Bone marrow (tissue), 2 donors: ENCODE measurements at places on chromosomes 7 and 10.

DNA sequence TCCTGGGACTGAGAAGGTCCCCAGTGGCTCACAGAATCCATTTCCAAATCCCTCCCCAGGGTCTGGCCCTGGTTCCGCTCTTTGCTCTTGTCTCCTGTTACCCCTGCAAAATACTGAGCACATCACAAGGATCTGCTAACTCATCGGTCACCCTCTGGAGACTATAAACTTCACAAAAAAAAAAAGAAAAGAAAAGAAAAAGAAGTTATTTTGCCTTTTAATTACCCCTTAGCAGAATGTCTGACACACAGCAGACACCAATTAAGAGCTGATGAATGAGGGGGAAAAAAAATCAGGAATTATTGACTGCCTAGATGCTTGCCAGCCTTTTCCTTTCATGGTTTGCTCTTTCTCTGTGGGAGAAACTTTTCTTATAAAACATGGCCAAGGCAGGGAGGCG lies 578.7 kb downstream of the GRID1 start:
- no peak for DNase-seq

DNA sequence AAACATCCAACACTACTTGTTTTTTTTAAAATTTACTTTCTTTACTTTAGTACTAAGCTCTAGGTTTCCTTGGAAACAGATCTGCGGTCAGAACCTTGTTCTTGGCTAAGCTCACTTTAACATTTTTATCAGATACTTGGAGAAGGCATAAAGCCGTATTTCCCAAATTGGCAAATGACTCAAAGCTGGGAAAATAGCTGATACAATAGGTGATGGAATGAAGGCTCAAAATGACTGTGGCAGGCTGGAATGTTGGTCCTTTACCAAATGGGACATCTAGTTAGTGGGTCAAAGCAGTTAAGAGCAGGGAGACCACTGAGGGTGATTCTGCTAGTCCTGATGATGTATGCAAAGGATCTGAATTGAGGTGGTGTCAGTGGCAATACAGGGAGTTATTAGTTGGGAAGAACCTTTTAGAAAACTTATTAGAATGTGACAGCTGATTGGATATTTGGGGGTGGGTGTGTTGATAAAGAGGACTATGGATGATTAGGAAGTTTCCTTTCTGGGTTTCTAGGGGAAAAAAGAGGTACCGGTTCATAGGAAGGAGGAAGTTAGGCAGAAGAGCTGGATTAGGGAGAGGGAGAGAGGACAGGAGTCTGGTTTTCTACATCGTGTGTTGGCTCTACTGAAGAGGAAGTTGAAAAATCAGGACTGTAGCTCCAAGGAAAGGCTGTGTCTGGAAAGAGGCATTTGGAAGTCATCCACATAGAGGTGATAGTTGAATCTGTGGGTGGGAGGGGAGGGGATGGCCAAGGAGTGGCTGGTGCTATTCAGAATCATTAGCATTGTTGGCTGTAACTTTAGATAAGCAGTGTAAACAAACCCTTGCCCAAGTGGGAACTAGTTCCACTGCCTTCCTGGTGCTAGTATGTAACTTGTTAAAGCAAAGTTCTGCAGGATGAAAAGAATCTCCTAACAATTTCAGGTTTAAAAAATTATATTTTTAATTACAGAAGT lies 13.1 kb downstream of the PLCE1 start:
- no peak for DNase-seq

DNA sequence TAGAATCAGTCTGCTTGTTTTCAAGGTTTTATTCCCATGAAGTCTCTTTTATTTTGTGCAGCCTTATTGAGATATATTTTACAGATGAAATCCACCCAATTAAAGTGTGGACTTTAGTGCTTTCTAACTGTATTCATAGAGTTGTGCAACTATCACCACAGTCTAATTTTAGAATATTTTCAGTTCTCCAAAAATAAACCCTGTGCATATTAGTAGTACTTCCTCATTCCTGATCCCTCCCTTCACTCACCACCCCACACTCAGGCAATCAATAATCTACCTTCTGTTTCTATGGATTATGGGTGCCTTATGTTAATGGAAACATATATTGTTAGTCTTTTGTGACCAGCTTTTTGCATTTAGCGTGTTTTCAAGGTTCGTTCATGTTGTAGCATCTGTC lies 185.7 kb upstream of the TMEM72 start:
- DNase-seq: peak; percentile 66

DNA sequence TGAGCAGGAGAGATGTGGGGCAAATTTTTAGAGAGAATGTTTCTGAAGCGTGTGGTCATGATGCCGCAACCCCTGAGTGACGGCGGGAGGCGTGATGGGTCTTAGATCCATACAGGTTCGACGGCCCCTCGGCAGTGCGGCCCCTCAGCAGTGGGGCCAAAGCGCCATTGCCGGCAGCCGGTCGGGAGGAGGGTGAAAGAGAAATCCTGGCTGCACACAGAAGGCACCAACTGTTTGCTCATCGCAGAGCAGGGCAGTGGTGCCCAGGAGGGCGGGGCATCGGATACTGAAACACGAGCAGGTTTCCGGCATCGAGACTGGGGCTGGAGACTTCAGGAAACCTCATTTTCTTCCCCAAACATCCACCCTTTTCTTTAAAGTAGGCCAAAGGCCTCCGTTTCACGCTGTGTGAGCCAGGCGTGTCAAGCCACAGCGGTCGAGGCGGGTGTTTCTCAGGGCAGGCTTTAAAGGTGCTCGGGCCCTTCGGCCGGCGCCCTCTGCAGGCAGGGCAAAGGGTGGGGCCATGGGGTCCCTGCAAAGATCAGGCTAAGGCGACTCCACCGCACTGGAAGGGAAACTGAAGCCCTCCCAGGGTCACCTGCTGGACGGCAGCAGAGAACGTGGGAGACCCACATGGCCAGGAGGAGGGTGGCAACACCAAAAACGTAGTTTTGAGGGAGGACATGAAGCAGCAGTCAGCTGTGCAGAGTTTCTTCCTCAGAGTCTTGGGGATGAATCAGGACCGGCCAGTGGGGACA lies 42.0 kb upstream of the PPP2R2D start:
- no peak for DNase-seq

DNA sequence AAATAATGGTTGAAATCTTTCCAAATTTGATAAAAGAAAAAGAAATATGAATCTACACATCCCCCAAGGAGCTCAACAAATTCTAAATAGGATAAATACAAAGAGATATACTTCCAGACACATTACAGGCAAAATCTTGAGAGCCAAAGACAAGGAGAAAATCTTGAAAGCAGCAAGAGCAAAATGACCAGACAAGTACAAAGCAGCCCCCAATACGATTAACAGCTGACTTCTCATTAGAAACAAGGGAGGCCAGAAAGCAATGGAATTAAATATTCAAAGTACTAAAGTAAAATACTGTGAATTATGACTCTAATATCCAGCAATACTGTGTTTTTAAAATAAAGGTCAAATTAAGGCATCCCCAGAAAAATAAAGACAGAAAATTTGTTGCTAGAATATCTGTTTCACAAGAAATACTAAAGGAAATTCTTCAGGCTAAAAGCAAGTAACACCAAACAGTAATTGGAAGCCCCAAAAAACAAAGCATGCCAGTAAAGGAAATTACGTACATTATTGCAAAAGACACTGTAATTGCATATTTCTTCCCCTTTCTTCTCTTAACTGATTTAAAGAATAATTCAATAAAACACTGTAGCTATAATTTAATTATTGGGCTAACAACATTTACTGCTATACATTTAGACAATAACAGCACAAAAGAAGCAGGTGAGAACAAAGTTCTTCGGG lies 36.4 kb downstream of the ZNF438 start:
- DNase-seq: no peak

GRCh38 chr10:59580026-59580863 lies 129.4 kb downstream of the SLC16A9 start:
- no peak for DNase-seq

DNA sequence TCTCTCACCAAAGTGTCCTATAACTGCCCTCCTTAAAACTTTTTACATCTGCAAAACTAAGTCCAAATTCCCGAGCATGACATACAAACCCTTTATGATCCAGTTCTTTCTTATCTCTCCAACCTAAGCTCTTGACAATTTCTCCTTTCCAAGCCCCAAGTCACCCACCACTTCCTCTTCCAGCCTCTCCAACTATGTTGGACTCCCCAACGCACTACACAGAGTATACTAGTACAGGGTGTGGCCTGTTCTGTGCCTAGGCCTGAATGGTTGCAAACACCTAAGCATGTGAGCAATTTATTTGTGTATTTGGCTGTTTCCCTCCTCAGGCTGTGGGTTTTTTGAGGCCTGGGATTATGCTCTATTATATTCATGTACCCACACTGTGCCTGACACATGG lies 101.2 kb upstream of the APBB1IP start:
- no peak for DNase-seq

DNA sequence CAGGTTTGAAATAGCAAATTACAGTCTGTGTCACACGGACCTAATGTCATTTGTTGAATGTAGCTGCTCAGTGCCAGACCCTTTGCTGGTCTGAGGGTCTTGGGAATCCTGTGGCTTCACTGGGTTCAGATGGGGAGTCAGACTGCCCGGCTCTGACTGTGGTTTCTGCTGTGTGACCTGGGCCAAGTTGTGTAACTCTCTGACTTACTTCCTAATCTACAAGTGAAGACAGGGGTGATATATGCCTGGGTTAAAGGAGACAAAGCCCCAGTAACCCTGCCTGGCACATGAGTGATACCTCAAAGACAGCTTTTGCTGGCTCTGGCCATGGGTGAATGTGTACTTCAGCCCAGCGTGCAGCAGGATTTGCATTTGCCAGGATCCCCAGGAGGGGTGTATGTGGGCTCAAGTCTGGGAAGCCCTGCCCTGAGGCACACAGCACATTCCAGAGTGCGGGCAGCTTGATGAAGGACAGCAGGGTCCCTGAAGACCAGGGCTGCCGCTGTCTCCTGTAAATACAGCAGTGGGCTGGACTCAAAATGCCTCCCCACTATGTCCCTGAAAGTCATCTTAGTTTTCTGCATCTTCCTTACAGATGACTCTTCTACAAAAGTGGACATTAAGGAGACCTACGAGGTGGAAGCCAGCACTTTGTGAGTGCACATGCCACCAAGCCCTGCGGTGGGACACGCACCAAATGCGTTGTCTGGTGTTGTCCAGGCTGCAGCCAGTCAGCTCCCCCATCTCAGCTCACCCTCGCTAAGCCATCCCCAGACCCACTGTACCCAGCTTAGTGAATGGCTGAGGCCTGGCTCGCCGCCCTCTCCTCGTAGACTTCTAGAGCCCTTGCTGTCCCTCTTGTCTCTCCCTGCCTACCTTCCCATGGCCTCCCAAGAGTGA lies 16.4 kb downstream of the NACAD start:
- DNase-seq: no peak

DNA sequence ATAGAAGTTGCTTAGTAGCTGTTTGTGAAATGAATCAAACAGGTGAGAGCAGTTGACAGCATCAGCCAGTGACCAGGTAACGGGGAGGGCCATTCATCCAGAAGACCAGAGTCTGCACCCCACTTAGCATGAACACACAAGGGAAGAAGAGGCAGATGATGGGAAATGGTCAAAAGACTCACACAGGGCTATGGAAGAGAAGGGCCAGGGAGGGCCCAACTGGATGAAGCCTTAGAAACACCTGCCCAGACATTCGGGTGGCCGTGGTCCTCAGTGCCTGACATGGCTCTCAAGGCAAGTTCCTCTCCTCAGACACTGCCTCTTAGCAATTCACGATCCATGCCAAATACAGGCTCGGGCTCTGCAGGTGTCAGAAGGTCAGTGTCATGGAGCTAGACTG lies 354.1 kb downstream of the TCERG1L start:
- no peak for DNase-seq

GRCh38 chr10:43452356-43452914 lies 15.5 kb downstream of the ZNF487 start:
- no peak for DNase-seq

GRCh38 chr10:7558036-7558435 lies 108.7 kb downstream of the ITIH5 start:
- DNase-seq: no peak

DNA sequence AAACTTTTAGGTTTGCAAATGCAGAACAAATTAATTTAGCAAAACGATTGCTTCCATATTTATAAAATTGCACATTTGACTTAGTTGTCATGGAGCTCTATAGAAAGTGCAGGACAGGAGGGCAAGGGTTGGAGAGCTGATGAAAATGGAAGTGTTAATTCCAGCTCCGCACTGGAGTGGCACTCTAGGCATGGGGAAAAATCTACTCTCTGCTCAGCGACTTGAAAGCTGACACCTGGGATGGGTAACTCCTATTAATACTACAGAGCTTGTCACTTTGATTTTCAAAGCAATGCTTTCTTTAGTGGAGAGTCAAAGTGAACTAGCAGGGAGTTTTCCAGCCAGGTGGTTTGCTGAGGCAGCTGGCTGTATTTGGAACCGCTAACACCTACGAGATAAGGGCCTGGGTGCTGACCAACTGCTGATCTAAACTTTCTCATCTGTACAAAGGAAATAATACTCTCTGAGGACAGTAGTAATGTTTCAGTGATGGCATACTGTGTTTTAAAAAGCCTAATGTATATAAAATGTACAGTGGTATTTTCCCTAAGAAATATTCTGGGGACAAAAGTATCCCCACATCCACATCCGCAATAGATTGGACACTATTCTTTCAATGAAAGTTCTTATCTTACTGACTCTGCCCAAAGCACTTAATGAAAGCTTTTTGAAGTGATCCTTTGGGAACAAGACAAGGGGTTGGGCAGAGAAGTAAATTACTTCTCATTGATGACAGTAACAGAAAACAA lies 444.3 kb downstream of the GPAM start:
- DNase-seq: no peak

DNA sequence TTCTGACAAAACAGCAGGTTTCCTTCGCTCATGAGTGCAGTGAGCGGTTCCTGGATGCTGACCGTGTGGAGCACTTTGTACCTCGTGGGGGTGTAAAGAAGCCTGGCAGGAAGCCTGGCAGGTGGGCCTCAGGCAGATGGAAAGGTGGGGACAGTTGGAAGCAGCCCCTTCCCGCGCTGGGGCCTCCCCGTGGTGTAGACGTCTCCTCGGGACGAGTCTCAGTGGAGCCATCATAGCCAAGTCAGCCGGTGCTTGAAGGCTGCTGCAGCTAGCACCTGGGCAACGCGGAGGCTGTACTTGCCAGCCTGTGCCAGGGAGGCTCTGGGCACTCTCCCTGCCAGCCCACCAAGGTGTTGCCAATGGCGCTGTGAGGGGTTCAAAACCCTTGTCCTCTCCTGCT lies 154.5 kb downstream of the WDR37 start:
- DNase-seq: no peak

DNA sequence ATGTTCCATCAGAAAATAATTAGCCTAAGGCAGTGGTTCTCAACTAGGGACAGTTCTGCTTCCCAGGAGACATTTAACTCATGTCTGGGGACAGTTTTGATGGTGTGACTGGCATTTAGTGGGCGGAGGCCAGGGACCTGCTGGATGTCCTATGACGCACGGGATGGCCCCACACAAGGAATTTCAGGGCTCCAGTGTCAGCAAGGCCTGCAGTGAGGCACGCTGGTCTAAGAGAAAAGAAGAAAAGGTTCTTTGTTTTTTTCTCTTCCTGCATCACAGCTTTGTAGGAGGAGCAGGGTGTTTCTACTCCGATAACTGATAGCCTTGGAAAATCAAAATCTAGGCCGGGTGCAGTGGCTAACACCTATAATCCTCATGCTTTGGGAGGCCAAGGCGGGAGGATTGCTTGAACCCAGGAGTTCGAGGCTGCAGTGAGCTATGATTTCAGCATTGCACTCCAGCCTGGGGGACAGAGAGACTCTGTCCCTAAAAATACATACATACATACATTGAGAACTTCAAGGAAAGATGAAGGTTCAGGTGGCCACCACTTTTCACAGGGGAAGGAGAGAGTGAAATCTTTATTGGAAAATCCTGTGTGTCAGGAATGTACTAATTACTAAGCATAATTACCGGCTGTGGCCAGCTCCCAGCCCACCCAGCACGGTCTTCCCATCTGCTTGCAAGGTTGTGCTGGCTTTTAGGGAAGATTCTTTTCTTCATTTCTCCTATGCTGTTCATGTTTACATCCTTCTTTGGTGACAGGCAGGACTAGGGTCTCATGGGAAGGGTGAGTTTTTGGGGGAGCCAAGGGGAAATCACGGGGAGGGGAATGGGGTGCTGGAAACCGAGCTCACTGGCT lies 150.4 kb downstream of the ACTR3B start:
- DNase-seq: no peak
